ENCODE measurements at places on chromosomes 11 and 22.

- DNase-seq = no peak
Measured at GRCh38 chr11:45238724-45239123, 47.4 kb downstream of the SYT13 start.

GRCh38 chr11:32115446-32115845 is 24.6 kb downstream of the RCN1 start:
- DNase-seq = no peak

- DNase-seq = no peak
Measured at GRCh38 chr11:96664110-96664509, 274.3 kb downstream of the JRKL start.

- DNase-seq = no peak
Measured at GRCh38 chr11:12285811-12286222, 91.6 kb upstream of the PARVA start.

DNA sequence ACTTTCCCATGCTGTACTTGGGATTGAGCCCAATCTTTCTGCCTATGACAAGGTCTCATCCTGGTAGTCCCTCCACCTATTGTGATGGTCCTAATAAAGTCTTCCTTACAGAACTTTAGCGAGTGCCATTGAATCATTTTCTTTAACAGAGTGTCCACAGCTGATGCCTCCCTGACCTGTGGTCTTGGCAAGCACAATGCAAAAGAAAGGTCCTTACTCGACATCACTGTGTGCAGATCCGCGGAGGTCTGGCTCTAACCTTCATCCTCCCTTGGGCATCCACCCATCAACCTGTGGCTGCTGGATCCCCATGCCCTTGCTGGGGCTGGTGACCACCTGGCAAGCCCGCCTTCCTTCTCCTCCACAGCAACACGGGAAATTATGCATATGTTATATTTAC is 1203.9 kb downstream of the TBC1D22A start:
- DNase-seq = no peak

- no peak for DNase-seq
Measured at GRCh38 chr11:77040401-77040777, 6.2 kb downstream of the B3GNT6 start.

DNA sequence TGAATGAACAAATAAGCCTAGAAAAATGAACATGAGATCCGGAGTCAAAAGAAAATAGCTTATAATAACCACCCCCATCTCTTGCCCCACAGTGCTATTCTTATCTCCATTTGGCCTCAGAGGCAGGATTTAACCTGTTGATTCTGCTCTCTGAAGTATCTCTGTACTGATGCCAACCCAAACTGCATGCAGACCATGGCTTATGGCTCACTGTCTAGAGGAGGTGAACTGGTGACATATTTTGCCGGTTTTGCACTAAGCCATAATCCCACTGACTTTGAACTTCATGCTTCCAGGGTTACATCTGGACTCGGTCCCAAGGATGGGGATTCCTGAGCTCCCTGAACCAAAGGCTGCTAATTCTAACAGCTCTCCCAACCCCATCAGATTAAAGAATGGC is 397.1 kb downstream of the TENM4 start:
- DNase-seq = no peak

DNA sequence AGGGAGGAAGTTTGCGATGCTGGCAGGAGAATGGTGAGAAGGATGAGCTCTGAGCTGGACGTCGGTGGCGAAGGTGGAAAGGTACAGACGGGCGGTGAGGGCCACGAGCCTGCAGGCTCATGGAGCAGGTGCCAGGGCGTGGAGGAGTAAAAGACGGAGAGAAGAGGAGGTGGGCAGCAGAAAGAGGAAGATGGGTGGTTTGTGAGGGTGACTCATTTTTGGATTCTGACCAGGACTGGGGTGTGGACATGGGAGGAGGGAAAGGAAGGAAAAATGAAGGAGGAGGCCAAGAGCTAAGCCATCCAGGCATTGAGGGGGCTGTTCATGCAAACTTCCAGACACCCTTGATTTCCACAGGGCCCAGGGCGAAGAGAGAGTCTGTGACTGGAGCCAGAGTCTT is 3.5 kb downstream of the ZDHHC24 start:
- DNase-seq = no peak

- DNase-seq = no peak
Measured at GRCh38 chr11:18907391-18907790, 31.8 kb downstream of the MRGPRX1 start.

GRCh38 chr11:65183201-65183891 is 1.6 kb downstream of the CAPN1 start:
- peak; percentile 46 for DNase-seq

GRCh38 chr11:94107363-94107762 is 21.3 kb upstream of the PANX1 start:
- no peak for DNase-seq

DNA sequence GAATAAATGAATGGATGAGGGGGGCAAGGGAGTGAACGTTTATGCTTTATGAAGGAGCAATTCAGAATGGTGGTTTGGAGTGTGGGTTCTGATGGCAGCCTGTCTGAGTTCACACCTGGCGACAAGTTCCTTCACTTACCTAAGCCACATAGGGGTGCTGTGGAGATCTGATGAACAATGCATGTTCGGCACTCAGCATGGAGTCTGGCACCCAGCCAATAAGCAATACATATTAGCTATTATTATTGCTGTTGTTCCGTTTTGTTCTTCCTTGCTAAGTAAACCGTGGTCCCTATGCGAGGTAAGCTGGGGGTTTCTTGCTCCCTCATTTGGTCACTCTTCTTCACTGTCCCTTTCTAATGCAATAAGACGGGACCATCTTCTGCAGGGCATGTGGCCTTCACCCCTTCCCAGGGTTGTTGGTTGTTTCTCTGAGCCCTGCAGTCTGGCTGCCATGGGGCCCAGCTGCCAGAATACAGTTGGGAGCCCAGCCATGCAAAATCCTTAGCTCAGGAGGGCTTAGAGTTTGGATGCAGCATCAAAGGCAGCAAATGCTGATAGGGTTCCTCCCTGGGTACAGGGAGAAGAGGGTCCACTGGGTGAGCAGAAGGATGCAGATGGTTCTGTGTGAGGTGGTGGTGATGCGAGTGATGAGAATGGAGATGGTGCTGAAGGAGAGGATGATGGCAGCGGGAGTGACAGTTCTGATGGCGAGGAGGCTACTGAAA is 6.4 kb upstream of the PKNOX2 start:
- no peak for DNase-seq

DNA sequence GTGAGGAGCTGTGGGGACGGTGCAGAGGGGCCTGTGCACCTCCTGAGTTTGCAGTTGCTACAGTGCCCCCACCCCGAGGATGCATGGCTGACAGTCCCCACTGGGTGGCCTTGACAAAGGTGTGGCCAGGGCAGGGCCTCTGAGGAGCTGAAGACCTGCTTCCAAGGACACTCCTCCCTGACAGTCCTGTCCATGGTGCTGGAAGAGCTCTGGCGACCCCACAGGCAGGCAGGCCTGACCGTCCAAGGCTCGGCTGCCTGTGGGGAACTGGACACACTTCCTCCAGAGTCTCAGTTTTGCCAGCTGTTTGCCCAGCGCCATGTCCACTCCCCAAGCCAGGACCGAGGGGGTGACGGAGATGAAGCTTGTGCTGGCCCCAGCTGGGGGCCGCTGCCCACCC is 32.7 kb downstream of the BRSK2 start:
- no peak for DNase-seq

DNA sequence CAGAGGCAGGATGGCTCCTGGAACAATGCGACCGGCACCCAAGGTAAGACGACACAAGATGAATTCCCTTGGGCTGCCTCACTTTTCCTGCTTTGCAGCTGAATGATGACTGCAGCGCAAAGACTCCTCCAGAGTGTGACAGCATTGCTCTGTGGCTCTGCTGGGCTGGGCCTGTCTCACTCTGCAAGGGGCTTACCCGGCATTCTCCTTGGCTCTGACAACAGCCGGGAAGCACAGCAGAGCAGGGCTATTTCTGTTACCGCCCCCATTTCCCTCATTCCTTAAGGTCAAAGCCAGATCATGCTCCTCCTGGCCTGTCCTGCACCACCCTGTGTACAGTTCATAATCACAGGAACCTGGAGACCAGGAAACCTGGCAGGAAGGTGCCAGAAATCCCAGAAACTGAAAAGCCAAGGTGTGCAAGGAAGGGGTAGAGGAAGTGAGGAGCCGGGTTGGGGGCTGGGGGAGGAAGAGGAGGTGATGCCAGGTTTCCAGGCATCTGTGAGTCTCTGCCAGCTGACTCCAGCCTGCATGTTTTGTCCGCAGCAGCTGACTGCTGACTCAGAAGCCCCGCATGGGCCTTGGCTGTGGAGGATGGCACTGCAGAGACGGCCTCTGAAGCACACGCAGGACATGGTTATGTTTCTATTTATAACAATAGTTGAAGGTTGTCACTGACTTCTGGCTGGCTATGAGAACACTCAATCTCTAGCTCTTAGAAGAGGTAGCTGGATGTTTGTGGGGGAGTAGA is 113.6 kb downstream of the MICAL3 start:
- DNase-seq = no peak

DNA sequence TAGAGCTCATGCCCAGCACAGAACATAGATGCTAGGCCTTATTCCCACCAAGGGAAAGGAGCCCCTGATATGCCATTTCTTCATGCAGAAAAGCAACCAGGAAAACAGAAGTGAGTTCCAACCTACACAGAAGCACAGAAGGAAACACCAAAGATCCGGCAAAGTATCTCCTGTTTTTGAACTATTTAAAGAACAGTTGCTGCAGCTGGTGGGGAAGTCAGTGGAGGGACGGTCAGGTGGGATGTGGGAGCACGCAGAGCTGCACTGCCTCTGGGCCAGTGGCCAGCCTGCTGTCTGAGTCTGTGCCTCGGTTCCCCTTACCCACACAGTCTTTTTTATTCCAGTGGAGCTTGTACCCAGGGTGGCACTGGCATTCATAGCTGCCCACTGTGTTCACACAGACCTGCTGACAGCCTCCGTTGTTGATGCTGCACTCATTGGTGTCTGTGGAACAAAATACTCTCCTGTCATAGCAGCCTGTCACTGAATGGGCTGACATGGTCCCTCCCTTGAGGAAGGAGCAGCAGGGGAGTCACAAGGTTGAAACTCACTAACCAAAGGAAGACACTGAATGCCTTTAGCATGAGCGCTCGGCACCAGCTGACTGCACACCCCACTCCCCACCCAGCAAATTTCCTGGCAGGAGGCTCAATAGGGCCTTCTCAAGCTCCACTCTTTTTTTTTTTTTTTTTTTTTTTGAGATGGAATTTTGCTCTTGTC is 37.9 kb downstream of the SCUBE2 start:
- no peak for DNase-seq

DNA sequence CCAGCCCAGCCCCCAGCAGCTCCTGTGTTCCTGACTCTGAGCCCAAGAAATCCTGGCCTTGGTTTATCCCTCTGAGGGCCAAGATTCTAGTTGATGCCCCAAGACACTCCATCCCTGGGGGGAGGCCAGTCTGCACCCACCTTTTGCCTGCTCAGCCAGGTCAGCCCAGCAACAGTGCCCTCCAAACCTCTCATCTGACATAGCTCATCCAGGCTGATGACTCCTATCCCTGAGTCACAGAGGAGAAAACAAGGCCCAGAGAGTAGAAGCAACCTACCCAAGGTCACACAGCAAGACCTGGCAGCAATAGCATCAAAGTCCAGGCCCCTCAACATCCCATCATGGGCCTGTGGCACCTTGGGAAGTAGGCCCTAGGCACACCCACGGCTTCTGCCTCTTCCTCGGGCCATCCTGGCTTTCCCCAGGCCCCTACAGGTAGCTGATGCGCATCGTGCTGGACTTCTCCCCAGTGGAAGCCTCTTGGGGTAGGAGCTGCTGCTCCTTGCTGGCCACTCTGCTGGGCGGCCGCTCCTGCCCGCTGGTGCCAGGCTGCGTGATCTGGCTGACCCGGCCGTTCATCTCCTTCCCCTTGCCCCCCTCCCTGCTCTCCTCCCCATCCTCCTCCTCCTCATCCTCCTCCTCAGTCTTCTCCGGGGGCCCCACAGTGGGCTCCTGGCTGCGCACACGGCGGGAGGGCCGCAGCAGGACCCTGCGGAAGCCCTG is 6.0 kb downstream of the SSTR3 start:
- no peak for DNase-seq

DNA sequence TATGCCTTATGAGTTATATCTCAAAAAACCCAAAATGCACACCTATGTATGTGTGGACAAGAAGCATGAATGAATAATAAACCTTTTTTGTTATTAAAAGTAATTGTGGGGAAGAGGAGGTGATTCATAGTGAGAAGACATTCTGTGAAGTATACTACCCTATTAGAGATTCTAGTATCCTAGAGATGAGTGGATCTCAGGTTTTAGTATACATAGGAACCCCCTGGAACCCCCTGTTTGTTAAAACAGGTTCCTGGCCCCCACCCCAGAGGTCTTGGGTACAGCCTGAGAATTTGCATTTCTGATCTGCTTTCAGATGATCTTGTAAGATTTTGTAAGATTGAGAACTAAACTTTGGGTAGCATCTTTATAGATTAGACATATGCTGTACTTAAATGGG is 17.5 kb downstream of the NUCB2 start:
- DNase-seq = no peak

DNA sequence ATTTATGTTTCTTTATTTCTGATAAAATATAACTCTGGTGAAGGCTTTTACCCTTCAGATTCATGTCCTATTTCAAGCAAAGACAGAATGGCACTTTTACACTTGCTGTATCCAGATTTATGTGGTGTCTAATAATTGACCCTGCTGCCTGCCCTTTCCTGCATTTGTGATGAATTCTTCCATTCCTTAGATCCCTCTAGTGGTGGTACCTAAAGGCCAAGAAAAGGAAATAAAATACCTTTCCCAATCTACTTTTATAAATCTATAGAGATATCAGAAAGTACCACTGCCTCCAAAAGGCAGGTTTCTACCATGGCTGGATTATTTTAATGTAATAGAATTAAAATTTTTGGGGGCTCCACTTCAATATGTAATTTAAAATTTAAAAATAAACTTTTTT is 34.2 kb downstream of the CCDC81 start:
- no peak for DNase-seq

All from DMS79 (cell line).